ENCODE measurements at places on chromosomes 4 and X. TPM values are rescaled to one million over a fixed set of nuclear protein-coding genes. Genes with fewer than 3 reads are reported as not detected.

DNA sequence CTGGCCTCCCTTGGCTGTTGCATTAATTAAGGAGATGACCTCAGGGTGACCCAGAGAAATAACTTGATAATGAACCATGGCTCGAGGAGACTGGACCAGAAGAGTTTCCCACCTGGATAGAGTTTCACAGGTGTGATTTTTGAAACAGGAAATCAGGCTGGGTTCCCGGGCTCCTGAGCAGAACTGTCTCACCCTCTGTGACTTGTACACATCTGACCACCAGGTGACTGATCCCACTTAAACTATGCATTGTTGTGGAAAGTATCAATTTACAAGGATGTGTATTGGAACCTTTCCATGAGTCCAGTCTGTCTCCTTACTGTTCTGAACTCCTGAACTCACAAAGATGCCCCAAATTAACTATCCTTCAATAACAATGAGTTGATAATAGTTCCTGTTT is 220.3 kb downstream of the PTTG2 start:
- H3K27ac ChIP-seq: 0 out of 2 replicates have a peak overlapping the region, but pooled peaks have one; percentile 51
- H3K4me3 ChIP-seq: no peak overlapping the region
- no peak for DNase-seq
- H3K4me1 ChIP-seq: peaks cover 14% of the 10 kb centered on the region
- H3K27me3 ChIP-seq: no peaks in the 10 kb centered on the region

DNA sequence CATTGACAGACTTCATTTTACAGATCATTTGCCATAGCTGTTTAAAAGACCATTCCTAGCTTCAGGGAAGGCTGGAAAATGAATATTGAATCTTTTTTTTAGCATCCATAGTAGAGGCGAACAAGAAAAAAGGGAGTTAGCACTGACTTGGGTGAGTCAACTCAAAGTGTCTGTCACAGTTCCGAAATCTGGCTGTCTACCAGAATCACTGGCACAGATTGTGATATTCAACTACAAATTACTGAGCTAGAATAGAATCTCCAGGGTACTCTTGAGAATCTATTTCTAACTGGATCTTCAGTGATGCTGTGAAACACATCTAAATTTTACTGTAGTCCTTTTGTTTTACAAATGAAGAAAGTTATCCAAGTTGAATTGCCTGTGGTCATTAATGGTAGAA is 31.5 kb downstream of the SEC24B start:
- DNase-seq: no peak
- peaks cover 44% of the 10 kb centered on the region for H3K36me3 ChIP-seq
- H3K27ac ChIP-seq: no peak overlapping the region

GRCh38 chrX:46991664-46992063 is 79.4 kb downstream of the JADE3 start:
- H3K4me3 ChIP-seq: no peak overlapping the region
- H3K27ac ChIP-seq: no peak overlapping the region
- no peaks in the 10 kb centered on the region for H3K27me3 ChIP-seq

DNA sequence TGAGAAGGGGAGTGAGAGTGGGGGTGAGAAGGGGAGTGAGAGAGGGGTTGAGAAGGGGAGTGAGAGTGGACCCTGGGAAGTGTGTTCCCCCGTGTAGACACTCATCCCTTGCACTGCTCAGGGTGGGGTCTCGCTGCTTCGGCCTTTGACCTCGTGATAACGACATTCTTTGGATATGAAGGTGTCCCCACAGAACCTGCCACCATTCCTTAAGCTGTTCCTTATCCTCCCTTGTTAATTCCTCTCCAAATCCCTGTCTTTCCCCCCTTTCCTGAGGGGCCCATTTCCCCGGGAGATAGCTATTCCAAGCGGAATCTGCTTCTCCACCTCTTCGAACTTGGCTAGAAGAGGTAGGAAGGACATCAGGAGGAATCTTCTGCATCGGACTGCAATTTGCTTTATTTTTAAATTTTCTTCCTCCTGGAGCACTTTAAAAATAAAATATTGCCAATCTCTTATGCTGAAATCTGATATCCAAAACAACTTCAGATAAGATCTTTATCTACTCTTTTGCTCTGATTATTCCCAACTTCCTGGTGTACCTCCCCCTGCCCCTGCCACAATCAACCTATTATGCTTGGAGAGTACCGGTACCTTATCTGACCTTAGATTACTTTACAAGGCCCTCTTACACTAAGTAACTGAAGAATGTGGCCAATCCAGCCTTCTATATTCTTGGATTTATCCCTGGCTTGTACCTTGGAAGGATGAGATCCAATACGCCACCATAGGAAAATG is 15.6 kb downstream of the TRIML1 start:
- H3K27ac ChIP-seq: no peak overlapping the region
- no peak overlapping the region for H3K4me3 ChIP-seq
- H3K27me3 ChIP-seq: no peaks in the 10 kb centered on the region

- peak within 1 kb of the TSS; percentile 72 for H3K27ac ChIP-seq
- H3K36me3 ChIP-seq: no peaks in the 10 kb centered on the region
- no peaks in the 10 kb centered on the region for H3K4me1 ChIP-seq
These were observed at the start of gene TMEM47 for GRCh38 chrX:34656842-34657725. Gene TMEM47 (minus strand): TSS chrX:34657285. CDS start chrX:34657029, 256 bp downstream.

- no peak for DNase-seq
- no peak overlapping the region for H3K4me3 ChIP-seq
- H3K4me1 ChIP-seq: no peaks in the 10 kb centered on the region
- no peaks in the 10 kb centered on the region for H3K27me3 ChIP-seq
- no peaks in the 10 kb centered on the region for H3K36me3 ChIP-seq
These were observed 320.1 kb downstream of the CFAP299 start for GRCh38 chr4:80655662-80656061.

- no peak overlapping the region for H3K4me3 ChIP-seq
- no peaks in the 10 kb centered on the region for H3K36me3 ChIP-seq
- H3K27me3 ChIP-seq: no peaks in the 10 kb centered on the region
- H3K27ac ChIP-seq: peak overlapping the region; percentile 47
- DNase-seq: no peak
- H3K4me1 ChIP-seq: peaks cover 49% of the 10 kb centered on the region
These were observed 56.8 kb upstream of the FAT1 start for GRCh38 chr4:186780291-186781031.

DNA sequence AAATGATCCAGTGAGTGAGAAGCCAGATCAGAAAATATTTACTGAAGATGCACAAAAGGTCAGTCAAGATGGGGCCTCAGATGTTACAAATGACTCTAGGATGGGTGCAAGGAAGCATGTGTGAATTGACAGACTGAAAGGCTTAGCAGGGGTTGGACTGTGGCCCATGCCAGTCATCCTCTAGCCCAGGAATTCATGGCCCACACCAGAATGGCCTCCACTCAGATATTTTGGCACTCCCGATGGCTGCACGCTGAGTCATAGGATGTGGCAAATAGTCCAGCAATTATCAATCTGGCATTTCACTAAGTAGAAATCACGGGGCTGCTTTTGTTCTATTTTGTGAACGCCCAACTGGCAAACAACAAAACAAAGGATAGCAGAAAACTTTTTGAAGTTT is 406.5 kb downstream of the IQCM start:
- H3K36me3 ChIP-seq: no peaks in the 10 kb centered on the region
- H3K4me1 ChIP-seq: peaks cover 14% of the 10 kb centered on the region
- no peaks in the 10 kb centered on the region for H3K27me3 ChIP-seq
- peak; percentile 71 for DNase-seq
- peak overlapping the region; percentile 88 for H3K27ac ChIP-seq

- no peaks in the 10 kb centered on the region for H3K27me3 ChIP-seq
- no peaks in the 10 kb centered on the region for H3K4me1 ChIP-seq
- no peaks in the 10 kb centered on the region for H3K36me3 ChIP-seq
- DNase-seq: no peak
These were observed 46.7 kb downstream of the PTCHD1 start for GRCh38 chrX:23381099-23382087.

- H3K27me3 ChIP-seq: no peaks in the 10 kb centered on the region
- H3K4me3 ChIP-seq: no peak overlapping the region
- no peak overlapping the region for H3K27ac ChIP-seq
These were observed 1011.5 kb downstream of the PCDH19 start for GRCh38 chrX:99398545-99398944.

DNA sequence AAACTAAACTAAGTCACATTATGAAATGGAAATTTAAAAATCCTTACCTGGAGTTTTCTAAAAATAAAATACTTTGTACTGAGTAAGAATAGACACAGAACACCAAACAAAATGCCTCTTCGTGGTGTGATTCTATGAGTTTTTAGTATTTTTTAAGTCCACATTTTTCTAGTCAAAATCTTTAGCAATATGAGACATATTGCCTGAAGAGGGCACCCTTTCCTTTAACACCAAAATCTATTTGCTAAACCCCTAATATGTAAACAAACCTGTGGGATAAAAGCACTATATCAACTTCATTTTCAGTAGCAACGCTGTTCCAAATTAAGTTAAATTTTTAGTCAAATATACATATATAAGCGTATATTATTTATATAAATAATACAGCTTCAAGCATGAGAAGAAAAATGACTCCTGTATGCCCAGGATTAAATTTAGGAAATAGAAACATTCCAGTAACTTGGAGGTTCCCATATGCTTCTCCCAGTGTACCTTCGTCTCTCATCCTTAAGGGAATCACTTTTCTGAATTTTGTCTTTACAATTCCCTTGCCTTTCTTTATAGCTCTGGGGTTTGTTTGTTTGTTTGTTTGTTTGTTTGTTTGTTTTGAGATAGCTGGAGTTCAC is 23.0 kb upstream of the PGM2 start:
- H3K27ac ChIP-seq: no peak overlapping the region
- no peaks in the 10 kb centered on the region for H3K36me3 ChIP-seq
- peak; percentile 18 for DNase-seq
- H3K4me3 ChIP-seq: no peak overlapping the region
- no peaks in the 10 kb centered on the region for H3K4me1 ChIP-seq
- no peaks in the 10 kb centered on the region for H3K27me3 ChIP-seq

- H3K36me3 ChIP-seq: no peaks in the 10 kb centered on the region
- no peaks in the 10 kb centered on the region for H3K4me1 ChIP-seq
- H3K27ac ChIP-seq: no peak overlapping the region
These were observed 211.7 kb downstream of the SLC4A4 start for GRCh38 chr4:71550220-71551165.

- DNase-seq: no peak
- no peaks in the 10 kb centered on the region for H3K36me3 ChIP-seq
- H3K27ac ChIP-seq: no peak overlapping the region
- no peaks in the 10 kb centered on the region for H3K27me3 ChIP-seq
These were observed 93.0 kb downstream of the TSPAN7 start for GRCh38 chrX:38654302-38654701.

GRCh38 chr4:2245787-2246275 is 3.9 kb upstream of the HAUS3 start:
- H3K27ac ChIP-seq: no peak overlapping the region
- no peaks in the 10 kb centered on the region for H3K27me3 ChIP-seq
- DNase-seq: no peak

DNA sequence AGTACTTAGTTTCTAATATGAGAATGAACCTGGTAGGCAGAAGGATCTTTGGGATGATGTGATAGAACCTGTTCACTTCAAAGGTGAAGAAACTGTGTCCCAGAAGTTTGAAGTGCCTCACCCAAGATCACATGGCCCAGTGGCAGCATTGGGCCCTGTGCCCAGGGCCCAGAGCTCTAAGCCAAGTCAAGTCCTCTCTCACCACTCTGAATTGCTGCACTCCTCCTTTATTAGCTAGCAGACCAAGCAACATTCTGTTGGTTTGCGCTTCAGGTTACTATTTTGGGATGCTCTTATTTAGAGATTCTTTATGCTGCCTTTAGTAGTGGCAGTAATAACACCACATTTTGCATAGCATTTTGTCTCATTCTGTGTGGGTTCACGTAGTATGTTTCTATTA is 82.7 kb downstream of the PARM1 start:
- no peak for DNase-seq
- H3K27me3 ChIP-seq: no peaks in the 10 kb centered on the region

GRCh38 chrX:43716696-43717095 is 60.6 kb downstream of the MAOA start:
- DNase-seq: no peak
- no peaks in the 10 kb centered on the region for H3K4me1 ChIP-seq

DNA sequence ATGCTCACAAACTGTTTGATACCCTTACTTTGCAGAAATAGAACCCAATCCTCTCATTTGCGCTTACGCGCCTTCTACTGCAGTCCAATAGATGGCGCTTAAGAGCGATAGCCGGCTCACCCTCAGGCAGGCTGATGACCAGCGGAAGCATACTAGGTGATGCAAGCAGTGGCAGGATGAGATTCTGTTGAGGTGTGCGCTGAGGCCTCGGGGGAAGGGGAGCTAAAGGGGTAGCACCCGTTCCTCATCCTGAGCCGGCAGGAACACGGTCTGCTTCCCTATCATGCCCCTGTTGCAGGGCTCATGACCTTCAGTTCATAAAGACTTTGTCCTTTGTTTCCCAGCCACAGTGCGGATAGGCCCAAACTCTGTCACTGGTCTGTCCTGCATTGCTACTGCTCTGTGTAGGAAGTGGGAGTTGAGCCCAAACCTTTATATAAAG is 628.9 kb downstream of the TLL1 start:
- no peak for DNase-seq
- no peak overlapping the region for H3K4me3 ChIP-seq
- no peaks in the 10 kb centered on the region for H3K27me3 ChIP-seq
- H3K4me1 ChIP-seq: no peaks in the 10 kb centered on the region
- H3K27ac ChIP-seq: no peak overlapping the region

DNA sequence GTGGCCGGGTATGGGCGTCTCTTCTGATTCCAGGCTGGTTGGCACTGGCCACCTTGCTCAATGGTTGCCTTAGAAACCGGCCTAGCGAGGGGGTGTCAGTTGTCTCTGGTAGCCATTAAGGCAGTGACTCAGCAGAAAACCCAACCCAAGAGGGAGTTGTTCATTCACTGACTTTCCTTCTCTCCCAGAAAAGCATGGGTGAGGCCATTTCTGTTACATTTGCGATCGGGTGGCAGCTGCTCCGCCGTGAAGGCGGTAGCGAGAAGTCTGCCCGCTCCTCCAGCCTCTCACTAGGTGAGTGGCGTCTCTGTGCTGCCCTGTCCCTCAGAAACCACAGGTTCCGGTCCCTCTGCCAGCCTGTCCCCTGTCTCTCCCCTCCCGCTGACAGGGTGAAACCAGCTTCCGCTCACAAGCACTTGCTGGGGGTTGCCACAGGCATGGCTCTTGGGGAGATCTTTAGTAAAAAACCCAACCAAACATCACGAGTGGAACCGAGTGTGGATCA is 17.4 kb downstream of the IRAK1 start:
- DNase-seq: no peak
- H3K4me3 ChIP-seq: no peak overlapping the region
- H3K27ac ChIP-seq: no peak overlapping the region
- H3K4me1 ChIP-seq: no peaks in the 10 kb centered on the region
- no peaks in the 10 kb centered on the region for H3K36me3 ChIP-seq
- no peaks in the 10 kb centered on the region for H3K27me3 ChIP-seq

The SORCS2 gene
- total RNA-seq: 0.05 TPM

The GRPR gene
- total RNA-seq: not detected

The ERCC6L gene
- 14.4 TPM for total RNA-seq

The PHEX gene
- 0.16 TPM for total RNA-seq

The MAGED4B gene
- 16.1 TPM for total RNA-seq

The NR0B1 gene
- 12.5 TPM for total RNA-seq

The CSAG2 gene
- not detected for total RNA-seq

The SATL1 gene
- 0.18 TPM for total RNA-seq

The ELF4 gene
- total RNA-seq: 26.7 TPM
